ENCODE measurements at places on chromosomes 6 and 20.

- ATAC-seq, result no peak
These were observed 250.0 kb downstream of the UST start for GRCh38 chr6:148996815-148997214.

DNA sequence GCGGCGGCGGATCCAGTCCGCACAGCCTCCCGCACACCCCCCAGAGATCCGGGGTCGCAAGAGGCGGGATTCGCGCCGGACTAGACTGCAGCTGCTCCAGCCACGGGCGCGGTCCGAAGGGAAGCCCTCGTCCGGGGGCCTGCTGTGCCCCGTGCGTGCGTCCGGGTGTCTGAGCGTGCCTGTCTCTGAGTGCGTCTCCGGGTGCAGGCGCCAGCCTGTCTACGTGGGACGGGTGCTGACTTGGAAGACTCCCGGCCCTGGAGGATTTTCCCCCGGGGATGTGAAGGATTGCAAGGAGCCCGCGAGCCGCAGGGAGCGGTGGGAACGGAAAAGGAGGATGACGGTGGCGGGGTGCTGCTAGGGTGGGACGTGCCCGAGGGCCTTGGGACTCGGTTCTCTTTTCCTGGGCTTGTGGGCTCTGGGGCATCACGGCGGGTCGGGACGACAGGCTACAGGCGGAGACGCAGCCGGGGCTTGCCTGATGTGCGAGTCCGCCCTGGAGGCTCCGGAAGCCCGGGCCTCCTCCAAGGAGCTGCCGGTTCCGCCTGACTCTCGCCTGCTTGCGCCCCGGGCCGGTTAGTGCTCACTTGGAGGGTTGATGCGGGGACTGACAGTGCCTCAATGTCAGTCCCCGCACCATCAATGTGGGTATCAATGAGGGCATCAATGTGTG is 5.7 kb downstream of the MAFB start:
- ATAC-seq, result peak; percentile 13

DNA sequence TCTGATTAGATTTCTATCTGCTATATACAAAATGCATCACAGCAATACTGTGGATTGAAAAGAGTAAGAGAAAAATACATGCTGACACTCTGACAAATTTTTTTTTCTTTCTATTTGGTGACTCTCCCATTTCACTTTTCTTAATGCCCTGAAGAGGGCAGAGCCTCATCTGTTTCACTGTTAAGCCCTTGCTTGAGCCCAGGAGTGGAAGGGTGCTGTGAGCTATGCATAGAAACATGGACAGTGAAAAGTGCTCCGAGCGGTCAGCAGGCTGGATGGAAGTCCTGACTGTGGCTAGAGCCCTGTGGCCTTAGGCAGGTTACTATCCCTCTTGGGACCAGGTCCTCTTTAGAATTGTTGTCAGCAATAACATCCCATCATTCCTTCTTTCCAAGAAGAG is 17.4 kb upstream of the CSE1L start:
- ATAC-seq, result no peak

GRCh38 chr6:87905101-87905641 is 142.5 kb upstream of the SPACA1 start:
- peak; percentile 89 for ATAC-seq

- ATAC-seq, result peak; percentile 69
These were observed 85.1 kb downstream of the LYRM4 start for GRCh38 chr6:5175635-5176034.

- no peak for ATAC-seq
These were observed 609.5 kb upstream of the ARID1B start for GRCh38 chr6:156167625-156168071.

GRCh38 chr6:13496513-13497190 is 9.3 kb upstream of the GFOD1 start:
- no peak for ATAC-seq

DNA sequence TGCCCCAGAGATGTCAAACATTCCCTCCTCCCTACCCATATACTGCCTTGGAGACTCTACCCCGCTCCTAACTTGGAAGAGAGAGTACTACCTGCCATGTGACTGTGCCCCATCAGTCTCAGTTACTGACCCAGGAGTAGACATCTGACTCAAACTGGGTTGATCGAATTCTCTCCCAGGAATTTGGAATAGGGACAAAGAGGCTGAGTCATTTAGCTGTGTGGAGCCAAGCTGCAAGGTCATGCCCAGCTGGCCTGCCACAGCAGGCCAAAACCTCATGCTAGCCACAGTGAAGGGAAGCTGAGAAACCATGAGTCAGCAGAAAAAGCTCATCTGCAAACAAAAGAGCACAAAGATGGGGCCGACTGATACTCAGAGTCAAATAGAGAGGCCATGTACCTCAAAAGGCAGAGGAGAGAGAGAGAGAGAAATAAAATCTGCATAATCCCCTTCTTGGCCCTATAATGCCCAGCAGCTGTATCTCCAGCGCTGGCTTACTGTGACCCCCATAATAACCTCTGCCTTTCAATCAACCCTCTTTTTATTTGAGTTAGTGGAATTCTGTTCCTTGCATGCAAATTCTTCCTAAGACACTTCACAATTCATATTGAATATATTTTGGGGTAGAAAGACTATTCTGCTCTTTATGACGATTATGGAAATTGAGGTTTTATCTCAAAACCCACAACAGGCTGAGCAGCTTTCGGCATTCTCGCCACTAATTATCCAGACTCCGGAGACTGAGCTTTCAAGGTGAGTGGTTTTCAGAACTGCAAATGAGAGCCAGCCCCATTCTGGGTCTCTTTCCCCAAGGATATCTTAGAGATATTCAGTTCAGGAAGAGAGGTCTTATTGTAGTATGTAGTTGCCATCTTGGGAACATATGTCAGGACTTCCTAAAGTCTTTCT is 21.4 kb upstream of the AKIRIN2 start:
- peak; percentile 37 for ATAC-seq

DNA sequence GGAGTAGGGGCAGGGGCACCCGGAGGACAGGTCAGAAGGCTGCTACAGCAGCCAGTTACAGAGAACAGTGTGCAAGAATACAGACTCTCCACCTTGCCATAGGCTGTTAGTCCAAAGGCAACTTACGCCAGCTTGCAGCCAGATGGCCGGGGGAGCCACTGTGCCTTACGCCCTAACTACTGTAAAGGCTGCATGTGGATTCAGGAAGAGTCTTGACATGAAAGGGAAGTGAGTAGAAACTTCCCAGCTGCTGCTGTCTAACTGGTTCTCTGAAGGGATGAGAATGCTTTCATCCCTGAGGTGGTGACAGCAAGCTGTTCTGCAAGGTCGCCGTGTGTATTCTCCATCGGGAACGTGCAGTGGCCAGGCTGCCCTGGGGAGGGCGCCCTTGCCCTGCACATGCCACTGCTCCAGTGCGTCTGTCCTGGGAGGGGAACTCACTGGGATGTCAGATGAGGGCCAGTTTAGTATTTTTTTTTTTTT is 46.1 kb downstream of the LYRM4 start:
- ATAC-seq, result no peak

- no peak for ATAC-seq
These were observed 9.2 kb downstream of the HSPA1B start for GRCh38 chr6:31836474-31837368.

- ATAC-seq, result no peak
These were observed 1.0 kb upstream of the APMAP start for GRCh38 chr20:24993337-24994185.
